ENCODE measurements at places on chromosomes 11 and 22. TPM values are rescaled to one million over a fixed set of nuclear protein-coding genes. Genes with fewer than 3 reads are reported as not detected.

DNA sequence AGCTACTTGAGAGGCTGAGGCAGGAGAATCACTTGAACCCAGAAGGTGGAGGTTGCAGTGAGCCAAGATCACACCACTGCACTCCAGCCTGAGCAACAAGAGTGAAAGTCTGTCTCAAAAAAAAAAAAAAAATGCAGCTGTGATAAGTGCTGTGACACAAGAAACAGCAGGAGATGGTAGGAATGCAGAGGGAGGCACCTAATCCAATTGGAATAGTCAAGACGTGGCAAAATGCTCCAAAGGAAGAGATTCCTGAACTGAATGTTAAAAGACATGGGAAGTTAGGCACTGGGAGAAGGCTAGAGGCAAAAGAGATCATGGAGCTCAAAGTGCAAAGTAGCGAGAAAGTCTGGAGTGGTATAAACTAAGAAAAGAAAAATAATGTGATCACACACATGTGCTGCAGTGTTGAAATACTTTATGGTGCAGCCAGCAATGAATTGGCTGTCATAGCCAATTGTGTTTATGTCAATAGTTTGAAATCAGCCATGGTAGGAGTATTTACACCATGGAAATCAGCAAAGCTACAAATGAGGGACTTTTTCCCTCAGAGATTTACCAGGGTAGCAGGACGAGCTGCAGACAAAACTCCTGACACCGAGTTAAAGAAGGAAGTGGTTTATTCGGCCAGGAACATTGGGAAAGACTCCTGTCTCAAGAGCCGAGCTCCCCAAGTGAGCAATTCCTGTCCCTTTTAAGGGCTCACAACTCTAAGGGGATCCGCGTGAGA, 40.9 kb upstream of the LIPT2 start:
- no peak overlapping the region for H3K4me3 ChIP-seq
- no peaks in the 10 kb centered on the region for H3K27me3 ChIP-seq
- H3K4me1 ChIP-seq = no peaks in the 10 kb centered on the region
- H3K27ac ChIP-seq = no peak overlapping the region
- DNase-seq = no peak
- H3K36me3 ChIP-seq = no peaks in the 10 kb centered on the region

- no peak for DNase-seq
- H3K36me3 ChIP-seq = no peaks in the 10 kb centered on the region
- H3K27me3 ChIP-seq = no peaks in the 10 kb centered on the region
- H3K4me3 ChIP-seq = no peak overlapping the region
Observed at GRCh38 chr22:49582678-49583077, 245.0 kb downstream of the BRD1 start.

- H3K4me1 ChIP-seq = peaks cover 3% of the 10 kb centered on the region
- peak overlapping the region; percentile 25 for H3K27ac ChIP-seq
- H3K36me3 ChIP-seq = no peaks in the 10 kb centered on the region
- no peak for DNase-seq
Observed at GRCh38 chr11:65593518-65594414, 1.8 kb downstream of the KCNK7 start.

Gene OR5B21
- total RNA-seq = not detected
